ENCODE measurements at places on chromosomes 4 and X. TPM values are rescaled to one million over a fixed set of nuclear protein-coding genes. Genes with fewer than 3 reads are reported as not detected.

The GABRB1 gene
- total RNA-seq: not detected

The MAGEA2 gene
- total RNA-seq: not detected

The KCND1 gene
- 0.47 TPM for total RNA-seq

The SOD3 gene
- not detected for total RNA-seq

The GALNTL6 gene
- total RNA-seq: not detected

The CTAG1B gene
- not detected for total RNA-seq

The PCDH18 gene
- total RNA-seq: under 0.01 TPM

The CXCL11 gene
- total RNA-seq: 1.2 TPM

The MSANTD1 gene
- not detected for total RNA-seq

The GAGE12C gene
- not detected for total RNA-seq

The SCRG1 gene
- not detected for total RNA-seq

The SH3TC1 gene
- 45.4 TPM for total RNA-seq

The AVPR2 gene
- total RNA-seq: not detected

The BMPR1B gene
- 0.70 TPM for total RNA-seq

The S100P gene
- not detected for total RNA-seq

The IBSP gene
- not detected for total RNA-seq

The SPINK2 gene
- total RNA-seq: not detected

The CCDC160 gene
- total RNA-seq: not detected

The SMARCAD1 gene
- total RNA-seq: 14.2 TPM

The PRRG3 gene
- total RNA-seq: not detected

The TREX2 gene
- 4.1 TPM for total RNA-seq

The MAGED4 gene
- 10.2 TPM for total RNA-seq

The PTCHD1 gene
- total RNA-seq: not detected

The ASB12 gene
- not detected for total RNA-seq

The TMPRSS11A gene
- total RNA-seq: not detected

The NUP62CL gene
- total RNA-seq: 3.5 TPM

The TET2 gene
- 5.7 TPM for total RNA-seq

The NAP1L3 gene
- not detected for total RNA-seq

The OTUD6A gene
- total RNA-seq: not detected

The PPP1R2C gene
- total RNA-seq: not detected

The CC2D2A gene
- total RNA-seq: 19.1 TPM

The TMPRSS11F gene
- not detected for total RNA-seq

The TLR7 gene
- not detected for total RNA-seq

The PAGE5 gene
- total RNA-seq: not detected

The CHRDL1 gene
- total RNA-seq: not detected

The TBC1D8B gene
- total RNA-seq: 5.8 TPM
